Neural crest cell (in vitro differentiated cells): ENCODE measurements at places on chromosomes 6 and 20. TPM values are rescaled to one million over a fixed set of nuclear protein-coding genes. Genes with fewer than 3 reads are reported as not detected.

The WFDC10A gene
- not detected in 2 replicates for total RNA-seq

The KCNQ5 gene
- 1.2 and 1.5 TPM in 2 replicates for total RNA-seq

The RANBP9 gene
- total RNA-seq: 41.2 and 41.5 TPM in 2 replicates

The OR12D3 gene
- not detected in 2 replicates for total RNA-seq

The TSBP1 gene
- total RNA-seq: not detected in 2 replicates

The PHACTR2 gene
- total RNA-seq: 15.1 and 17.9 TPM in 2 replicates

The BEND6 gene
- total RNA-seq: 1.8 and 2.3 TPM in 2 replicates

The RBPJL gene
- total RNA-seq: not detected in 2 replicates

The CD24 gene
- total RNA-seq: 333 and 352 TPM in 2 replicates
